ENCODE measurements at places on chromosomes 5 and 9.

DNA sequence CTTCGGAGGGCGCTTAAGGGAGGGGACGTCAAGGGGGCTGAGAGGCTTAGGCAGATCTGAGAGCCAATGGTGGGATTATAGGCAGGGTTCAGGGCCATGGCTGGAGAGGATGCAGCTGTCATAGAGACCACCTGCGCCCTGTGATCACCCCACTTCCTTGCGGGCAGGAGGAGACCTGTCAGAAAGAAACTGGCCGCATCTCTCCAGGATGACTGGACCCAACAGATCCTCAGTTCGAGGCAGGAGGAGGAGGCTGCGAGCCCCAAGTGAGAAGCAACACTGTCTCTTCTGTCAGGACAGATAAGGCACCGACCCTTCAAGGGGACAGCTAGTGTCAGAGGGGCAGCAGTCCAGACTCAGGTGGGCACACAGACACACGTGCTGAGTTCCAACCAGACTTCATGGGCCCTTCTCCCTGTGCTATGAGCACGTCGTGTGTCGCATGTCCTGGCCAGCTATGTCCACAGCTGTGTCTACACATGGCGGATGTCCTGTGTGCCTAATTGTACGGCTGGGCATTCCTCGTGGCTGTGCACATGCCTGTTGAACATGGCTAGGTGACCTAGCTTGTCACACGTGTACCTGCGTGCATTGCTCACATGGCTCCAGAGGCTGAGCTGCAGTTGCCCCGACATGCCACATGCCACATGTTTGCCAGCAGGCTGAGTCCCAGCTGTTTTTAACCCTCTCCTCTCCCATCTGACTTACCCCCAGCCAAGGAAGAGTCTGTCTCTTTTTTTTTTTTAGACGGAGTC, 583 bp upstream of the AQP3 start:
- peak; percentile 22 for DNase-seq

DNA sequence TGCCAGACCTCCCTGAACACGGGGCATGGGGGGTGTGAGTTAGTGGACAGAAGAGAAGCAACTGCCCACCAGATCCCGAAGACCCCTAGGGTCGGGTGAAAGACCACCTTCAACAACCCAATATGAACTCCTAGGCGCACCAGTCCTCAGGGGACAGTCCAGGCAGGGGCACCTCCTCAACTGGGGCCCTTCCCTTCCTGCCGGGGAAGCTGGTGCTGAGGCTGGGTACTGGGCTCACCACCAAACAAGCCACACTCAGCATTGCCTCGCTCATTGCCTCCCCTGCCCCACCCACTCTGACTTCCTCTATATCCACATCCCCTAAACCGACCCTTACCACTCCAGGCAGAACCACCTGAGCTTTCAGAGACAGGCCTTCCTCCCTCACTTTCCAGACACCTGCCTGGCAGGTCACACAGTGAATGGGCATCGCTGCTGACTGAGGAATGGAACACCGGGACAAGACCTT, 42.5 kb downstream of the SEMA4D start:
- DNase-seq = no peak

DNA sequence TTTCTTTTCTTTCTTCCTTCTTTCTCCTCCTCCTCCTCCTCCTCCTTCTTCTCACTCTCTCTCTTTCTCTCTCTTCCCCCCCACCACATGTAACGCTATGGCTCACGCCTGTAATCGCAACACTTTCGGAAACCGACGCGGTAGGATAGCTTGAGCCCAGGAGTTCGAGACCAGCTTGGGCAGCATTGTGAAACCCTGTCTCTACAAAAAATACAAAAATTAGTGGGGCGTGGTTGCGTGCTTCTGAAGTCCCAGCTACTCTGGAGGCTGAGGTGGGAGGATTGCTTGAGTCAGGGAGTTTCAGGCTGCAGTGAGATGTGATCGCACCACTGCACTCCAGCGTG, 736 bp upstream of the GLDC start:
- peak; percentile 34 for DNase-seq

GRCh38 chr9:74556685-74557084, 59.5 kb downstream of the RORB start:
- DNase-seq = peak; percentile 12

DNA sequence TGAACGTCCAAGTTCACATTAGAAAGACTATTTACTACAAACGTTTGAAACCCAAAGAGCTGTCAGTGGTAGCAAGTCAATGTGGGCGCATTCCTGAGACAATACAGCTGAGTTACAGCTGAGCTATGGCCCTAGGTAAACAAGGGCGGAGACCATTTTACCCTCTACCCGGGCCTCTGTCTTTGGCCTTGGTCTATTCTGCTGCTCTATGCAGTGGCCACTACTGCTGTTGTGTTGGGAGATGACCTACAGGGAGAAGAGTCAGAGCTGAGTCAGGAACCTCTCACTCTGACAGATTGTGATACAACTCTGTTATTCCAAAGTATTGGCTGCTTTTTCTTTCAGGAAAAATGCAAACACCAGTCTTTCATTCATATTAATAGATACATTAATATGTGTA, 700.6 kb downstream of the SEMA5A start:
- DNase-seq = no peak

DNA sequence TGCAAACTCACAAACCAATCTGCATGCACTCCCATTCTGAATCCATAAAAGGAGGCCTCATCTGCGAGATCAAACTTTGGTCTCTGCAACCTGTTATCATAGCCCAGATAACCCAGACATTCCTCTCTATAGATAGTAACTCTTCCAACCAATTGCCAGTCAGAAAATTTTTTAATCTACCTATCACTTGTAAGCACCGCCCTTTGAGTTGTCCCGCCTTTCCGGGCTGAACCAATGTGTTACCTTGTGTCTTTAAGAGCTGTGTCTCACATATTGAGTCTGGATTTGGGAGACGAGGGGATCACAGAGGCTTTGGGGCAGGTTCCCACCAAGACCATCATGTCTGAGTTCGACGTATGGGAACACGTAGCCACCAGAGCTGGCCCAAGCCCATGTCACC, 91.1 kb upstream of the PPP1R26 start:
- DNase-seq = no peak

GRCh38 chr5:169828385-169828784, 151.9 kb downstream of the INSYN2B start:
- DNase-seq = no peak

DNA sequence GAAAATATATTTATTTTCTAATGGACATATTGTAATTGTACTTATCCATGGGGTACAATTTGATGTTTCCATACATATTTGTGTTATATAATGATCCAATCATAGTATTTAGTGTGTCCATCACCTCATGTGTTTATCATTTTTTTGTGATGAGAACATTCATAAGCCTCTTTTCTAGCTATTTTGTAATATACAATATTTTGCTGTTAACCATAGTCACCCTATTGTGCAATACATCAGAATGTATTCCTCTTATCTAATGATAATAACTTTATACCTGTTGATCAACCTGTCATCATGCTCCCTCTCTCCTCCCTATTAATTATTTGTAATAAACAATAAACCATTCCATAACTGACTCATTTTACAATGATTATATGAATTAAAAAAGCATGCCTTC, 93.2 kb downstream of the ISL1 start:
- no peak for DNase-seq

- no peak for DNase-seq
Measured at GRCh38 chr5:167307042-167307441, 984.4 kb upstream of the WWC1 start.

- DNase-seq = no peak
Measured at GRCh38 chr9:117245175-117245829, 169.6 kb downstream of the ASTN2 start.

DNA sequence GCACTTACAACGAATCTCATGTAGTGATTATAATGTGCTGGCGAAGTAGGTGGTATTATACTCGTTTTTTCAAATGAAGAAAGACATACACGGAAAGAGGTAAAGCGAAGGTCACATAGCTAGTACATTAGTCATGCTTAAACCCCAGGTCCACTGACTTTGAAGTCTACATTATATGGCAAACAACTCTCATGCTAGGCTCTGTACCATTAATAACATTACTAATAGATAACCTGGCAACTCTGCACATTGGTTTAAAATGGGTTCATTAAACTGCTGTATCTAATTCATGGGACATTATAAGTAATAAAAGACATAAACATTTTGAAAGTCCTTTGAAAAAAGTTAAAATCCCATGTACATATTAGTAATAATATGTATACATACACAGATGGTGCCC, 21.2 kb downstream of the FYB1 start:
- DNase-seq = no peak

DNA sequence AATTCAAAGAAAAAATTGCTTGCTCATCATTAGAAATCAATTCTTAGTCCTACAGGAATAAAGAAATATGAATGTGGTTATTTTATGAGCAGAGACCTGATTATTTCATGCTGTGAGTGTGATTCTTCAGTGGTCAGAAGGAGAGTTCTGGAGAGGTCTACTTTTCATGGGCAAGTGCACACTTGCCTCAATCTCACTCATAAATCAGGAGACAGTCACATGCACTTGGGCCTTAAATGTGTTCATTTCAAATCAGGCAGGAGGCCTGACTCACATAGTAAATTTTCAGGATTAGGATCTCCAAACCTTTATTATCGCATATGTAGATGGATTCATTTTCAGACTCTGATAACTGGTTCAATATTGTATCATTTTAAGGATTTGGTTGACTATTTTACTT, 323.2 kb upstream of the CCNH start:
- no peak for DNase-seq

- DNase-seq = no peak
Measured at GRCh38 chr9:137006116-137007003, 10.0 kb upstream of the CLIC3 start.

GRCh38 chr9:93949694-93950449, 5.3 kb downstream of the BARX1 start:
- DNase-seq = no peak

DNA sequence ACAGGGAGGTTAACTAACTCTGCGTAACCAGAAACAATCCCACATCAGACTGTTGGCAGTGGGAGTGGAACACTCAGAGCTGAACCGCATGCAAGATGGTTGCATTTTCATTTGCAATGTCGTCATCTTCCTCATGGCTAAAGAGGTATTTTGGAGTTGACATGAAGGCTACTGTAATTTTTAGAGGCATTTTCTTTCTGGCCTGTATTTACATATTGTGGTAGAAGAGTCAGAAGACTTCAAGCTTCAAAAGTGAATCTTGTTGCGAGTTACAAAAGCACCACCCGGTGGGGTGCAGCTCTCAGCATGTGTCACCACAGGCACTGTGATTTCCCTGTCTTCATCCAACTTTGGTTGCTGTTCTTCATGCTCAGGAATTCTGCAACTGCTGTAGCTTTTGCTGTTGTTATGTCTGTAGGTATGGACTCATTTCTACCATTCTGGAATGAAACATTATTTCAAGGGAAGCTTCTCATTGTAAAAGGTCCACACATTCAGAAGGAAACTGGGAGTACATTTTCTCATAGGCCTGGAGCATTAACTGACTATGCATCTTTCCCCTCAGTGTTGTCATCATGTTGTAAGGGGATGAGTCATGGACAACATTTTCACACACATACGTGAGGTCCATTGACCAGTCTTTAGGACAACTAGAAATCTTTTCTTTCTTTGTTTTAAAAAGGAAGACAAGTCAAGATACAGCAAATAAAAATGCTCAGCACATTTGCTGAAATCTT, 35.4 kb upstream of the GDNF start:
- no peak for DNase-seq

DNA sequence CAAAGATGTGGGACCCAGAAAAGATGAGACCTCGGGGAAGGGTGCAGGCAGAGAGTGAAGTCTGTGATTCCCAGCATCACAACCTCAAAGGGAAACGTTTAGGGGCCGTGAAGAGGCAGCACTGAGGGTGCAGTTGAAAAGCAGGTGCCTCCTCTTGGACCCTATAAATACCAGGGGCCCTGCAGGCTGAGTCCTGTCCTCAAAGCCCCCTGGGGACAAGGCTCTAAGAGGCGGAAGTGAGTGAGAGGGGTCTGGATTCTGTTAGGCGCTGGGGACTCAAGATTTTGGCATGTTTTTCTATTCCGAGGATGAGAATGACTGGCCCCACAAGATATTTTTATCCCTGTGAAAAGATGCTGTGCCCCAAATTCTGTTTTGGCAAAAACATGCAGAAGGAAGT, 107.8 kb downstream of the THBS4 start:
- DNase-seq = no peak

GRCh38 chr5:138491669-138492559, 26.6 kb downstream of the EGR1 start:
- DNase-seq = peak; percentile 85

DNA sequence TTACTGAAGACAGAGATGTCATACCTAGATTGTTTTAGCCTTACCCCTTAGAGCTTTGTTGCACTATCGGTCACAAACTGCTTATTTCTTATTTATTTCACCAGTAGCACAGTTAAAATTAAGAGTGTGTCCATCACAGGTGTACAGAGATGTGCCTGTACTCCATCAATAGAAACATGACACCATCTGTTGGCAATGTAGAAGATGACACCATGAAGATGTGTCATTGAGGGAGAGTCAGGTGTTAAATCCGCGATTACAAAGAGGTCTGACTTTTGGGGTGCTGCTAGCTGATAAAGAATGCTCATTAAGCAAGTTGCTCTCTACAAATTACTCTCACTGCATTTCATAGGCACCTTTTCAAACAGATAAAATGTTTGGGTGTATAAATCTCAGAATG, 164.4 kb downstream of the SMARCA2 start:
- no peak for DNase-seq

DNA sequence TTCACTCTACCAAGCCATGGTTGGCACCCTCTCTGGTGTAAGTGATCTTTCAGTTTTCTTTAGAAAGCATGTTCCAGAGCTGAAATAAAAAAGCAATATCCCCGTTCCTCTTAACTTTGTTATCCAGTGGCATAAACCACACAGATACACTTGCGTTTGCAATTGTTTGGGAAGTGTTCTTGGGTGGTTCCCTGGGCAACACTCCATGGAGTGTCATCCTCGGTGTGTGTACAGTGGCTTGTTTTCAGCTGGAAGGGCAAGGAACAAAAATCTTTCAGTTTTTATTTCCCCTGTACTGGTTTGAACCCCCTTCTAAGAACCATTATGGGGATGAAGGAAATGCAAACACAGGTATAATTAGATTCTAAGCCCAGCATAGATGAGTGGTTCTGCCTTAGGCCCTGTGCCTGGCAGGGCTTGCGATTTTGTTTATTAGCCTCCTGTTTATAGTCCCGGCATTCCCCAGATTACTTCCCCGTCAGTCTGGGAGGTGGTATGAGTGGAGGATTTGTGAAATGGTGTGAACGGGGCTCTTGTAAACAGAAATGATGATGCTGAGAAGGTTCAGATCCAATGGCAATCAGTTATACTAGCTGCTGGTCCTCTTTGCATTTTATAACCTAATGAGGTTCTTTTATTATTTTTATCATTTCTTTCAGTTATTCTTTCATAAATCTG, 76.0 kb upstream of the CD180 start:
- DNase-seq = no peak

- DNase-seq = no peak
Measured at GRCh38 chr5:123754908-123755307, 242.9 kb downstream of the CSNK1G3 start.

GRCh38 chr5:102542057-102542456, 43.3 kb upstream of the SLCO6A1 start:
- DNase-seq = no peak
